ENCODE measurements at places on chromosomes 13 and 19.

- DNase-seq: no peak
These were observed 5.0 kb downstream of the SGTA start for GRCh38 chr19:2777952-2778683.

GRCh38 chr19:17074634-17075034, 618 bp downstream of the HAUS8 start:
- DNase-seq: no peak

GRCh38 chr13:85298387-85298924, 500.8 kb downstream of the SLITRK6 start:
- peak; percentile 36 for DNase-seq

GRCh38 chr19:42628411-42629140, 33.9 kb upstream of the CEACAM8 start:
- no peak for DNase-seq

GRCh38 chr19:51501594-51502263, at the start of gene SIGLEC12:
TSS of gene SIGLEC12 (minus strand) at chr19:51501800. CDS start at chr19:51501733, 67 bp downstream.
- DNase-seq: no peak

DNA sequence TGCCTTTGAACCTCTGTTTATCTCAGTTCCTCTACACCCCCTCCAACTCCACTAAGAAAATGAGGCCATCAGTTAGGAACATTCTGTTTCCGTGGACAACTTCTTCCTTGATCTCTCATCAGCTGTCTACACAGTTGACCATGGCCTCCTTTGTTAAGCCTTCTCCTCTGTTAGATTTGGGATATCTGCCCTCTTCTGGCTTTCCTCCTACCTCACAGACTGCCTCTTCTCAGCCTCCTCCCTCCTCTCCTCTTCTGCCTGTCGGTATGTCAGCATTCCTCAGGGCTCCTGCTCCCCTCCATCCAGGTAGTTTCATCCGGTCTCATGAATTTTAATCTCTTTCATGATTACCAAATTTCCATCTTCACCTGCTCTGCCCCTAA, 454.9 kb downstream of the FOXO1 start:
- no peak for DNase-seq

GRCh38 chr13:109738298-109738746, 48.1 kb downstream of the IRS2 start:
- DNase-seq: no peak

GRCh38 chr19:28394725-28395124, 818.2 kb downstream of the UQCRFS1 start:
- DNase-seq: no peak

- DNase-seq: no peak
These were observed 151.6 kb downstream of the ZIC5 start for GRCh38 chr13:99819967-99820366.

GRCh38 chr19:30719999-30720345, 347.8 kb downstream of the ZNF536 start:
- DNase-seq: no peak

GRCh38 chr13:102589301-102589822, 7.4 kb upstream of the TPP2 start:
- DNase-seq: no peak

DNA sequence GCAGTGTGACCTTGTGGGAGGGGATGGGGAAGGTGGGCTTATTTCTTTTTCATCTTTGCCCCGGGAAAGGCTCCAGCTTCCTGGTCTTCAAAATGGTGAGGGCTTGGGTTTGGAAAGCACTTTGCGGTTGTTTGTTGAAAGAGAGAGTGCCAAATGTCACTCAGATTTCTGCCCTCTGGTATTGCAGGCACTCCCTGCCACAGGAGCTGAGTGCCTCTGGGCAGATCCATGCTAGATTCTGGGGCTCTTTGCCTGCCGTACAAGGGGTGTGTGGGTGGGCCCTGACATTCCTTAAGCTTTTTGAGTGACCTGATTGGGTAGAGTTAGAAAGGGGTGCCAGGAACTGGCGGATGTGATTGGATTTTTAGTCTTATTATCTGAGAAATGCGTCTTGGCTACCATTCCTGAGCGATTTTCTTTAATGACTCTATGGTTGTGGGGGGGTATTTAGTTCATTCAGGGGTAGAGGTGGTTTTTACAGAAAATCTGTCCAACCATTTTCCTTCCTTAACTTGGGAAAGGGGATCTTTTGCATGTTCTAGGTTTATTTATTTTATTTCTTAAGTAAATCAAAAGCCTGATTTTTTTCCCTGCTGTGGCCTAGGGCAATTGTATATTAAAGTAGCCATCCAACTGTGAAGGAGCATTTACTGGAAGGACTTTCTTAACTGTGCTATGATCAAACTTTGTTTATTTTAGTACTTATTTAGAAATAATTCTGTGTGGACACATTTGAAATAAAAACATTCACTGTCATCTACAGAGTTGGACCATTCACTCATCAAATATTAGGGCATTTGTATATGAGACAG, 3.2 kb downstream of the ARHGAP35 start:
- peak; percentile 38 for DNase-seq

DNA sequence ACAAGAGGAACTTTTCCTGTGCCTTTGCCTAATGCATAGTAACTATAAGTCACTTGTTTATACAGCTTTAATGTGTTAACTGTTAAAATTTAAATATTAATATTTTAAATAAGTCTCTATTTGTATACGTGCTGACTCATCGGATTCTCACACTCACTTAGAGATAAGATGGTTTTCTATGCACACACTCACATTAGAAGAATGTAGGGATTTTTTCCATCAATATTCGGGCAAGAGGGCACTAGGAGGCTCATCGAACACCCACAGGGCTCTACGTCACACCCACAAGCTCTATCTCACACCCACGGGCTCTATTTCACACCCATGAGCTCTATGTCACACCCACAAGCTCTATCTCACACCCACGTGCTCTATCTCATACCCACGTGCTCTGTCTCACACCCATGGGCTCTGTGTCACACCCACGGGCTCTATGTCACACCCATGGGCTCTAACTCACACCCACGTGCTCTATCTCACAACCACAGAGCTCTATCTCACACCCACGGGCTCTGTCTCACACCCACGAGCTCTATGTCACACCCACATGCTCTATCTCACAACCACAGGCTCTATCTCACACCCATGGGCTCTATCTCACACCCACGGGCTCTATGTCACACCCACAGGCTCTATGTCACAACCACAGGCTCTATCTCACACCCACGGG, 73.4 kb downstream of the COL4A2 start:
- DNase-seq: no peak

DNA sequence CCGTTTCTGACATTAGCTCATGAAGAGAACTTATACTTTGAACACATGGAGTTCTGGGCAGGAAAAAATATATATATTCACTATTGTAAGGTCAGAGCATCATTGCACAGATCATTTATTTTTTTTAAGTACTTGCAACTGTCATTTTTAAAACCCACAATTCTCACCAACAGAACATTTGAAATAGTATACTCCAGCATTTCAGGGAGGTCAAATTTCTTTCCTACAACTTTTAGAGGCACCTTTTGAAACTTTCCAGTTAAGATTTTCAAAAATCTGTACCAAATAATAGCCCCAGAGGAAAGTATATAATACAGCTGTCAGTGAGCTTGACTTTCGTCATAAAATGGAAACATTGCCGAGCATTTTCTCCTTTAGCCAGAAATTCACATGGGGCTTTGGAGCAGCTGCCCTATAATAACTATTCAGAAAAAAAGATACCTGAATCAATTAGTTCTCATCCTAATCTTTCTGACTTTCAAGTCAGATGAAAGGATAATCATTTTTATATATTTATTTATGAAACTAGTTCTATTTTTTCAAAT, 10.9 kb downstream of the KCTD12 start:
- DNase-seq: no peak

DNA sequence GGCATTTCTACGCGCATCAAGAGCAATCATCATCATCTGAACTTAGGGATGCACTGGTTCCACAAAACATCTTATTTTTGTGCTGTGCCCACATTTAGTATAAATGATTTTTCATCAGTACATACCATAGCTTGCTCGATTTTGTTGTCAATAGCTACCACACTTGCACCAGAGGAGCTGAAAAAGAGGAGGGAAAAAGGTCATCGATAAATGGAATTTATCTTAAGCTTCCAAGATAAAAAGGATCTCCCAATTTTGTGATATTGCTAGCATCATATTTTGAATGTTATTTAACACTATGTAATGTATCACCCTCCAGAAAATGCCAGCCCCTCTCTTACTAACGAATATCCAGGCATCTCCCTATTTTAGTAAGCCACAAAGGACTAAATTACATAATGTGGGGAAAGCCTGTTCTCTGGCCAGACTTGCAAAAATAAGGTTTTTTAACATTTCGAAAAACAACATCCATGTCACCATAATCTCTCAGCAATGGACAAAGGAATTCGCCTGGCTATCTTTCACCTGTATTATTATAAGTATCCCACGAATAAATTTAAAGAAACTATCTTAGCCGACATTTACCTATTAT, 62.4 kb downstream of the SERP2 start:
- no peak for DNase-seq

GRCh38 chr19:2014731-2015607, 545 bp downstream of the BTBD2 start:
- DNase-seq: no peak

- DNase-seq: no peak
These were observed 886 bp downstream of the MFSD12 start for GRCh38 chr19:3556423-3556977.

DNA sequence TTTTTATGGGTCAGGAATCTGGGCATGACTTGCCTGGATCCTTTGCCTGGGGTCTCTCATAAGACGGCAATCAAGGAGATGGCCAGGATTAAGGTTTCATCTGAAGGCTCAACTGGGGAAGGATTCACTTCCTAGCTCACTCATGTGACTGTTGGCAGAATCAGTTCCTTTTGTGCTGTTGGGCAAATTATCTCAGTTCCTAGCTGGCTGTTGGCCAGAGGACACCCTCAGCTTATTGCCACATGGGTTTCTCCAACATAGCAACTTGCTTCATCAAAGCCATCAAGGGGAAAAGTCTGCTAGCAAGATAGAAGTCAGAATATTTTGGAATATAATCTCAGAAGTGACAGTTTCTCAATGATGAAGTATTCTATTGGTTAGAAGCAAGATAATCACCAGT, 12.2 kb upstream of the EVI5L start:
- DNase-seq: no peak

DNA sequence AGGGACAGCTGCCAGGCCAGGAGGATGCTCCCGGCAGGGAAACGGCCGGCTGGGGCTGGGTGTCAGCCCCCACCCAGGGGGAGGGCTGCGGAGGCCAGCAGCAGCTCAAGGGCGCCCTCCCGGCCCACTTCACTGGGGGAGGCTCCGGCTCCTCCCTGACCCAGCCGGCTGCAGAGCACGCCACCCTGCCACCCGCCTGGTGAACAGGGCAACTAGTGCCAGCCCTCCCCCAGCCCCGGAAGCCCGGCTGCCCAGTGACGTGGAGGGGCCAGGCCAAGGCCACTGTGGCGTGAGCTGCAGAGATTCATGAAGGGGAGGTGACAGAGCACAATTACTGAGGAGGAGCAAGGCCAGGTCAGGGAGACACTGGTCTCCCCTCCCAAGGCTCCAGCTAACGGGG, 14.7 kb downstream of the REXO1 start:
- no peak for DNase-seq

GRCh38 chr13:94673851-94674250, 38.5 kb downstream of the SOX21 start:
- DNase-seq: no peak

DNA sequence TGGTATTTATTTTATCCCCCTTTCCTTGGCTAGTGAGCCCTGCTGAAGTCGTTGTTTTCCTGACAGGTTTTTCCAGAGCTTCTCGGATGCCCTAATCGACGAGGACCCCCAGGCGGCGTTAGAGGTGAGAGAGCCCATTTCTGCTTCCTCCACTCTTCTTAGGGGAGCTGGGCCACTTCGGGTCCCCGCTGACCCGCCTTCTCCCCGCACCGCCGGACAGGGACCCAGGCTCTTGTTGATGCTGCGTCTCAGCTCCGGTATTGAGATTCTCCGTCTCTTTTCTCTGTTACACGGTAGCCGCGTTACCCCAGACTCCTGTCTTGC, 306 bp downstream of the SUGT1 start:
- DNase-seq: no peak

- DNase-seq: no peak
These were observed 123.2 kb upstream of the SLC7A1 start for GRCh38 chr13:29718694-29719093.

DNA sequence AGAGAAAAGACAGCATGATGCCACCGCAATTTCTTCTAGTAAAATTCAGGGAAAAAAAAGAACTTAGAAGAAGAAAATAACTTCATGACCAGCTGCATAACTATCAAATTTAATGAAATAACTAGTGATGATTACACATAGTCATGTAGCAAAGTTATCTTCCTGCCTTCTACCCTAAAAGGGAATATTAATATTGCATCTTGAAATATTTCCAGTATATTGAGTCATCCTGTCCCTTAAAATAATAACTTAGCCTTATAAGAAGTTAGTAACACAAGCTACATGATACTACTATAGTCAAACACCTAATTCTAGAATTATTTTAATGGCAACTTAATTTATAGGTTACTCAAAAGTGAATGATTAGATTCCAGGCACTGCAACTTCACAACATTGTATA, 289.2 kb downstream of the KLF12 start:
- no peak for DNase-seq

GRCh38 chr13:90719461-90719860, 628.0 kb upstream of the MIR17HG start:
- no peak for DNase-seq

GRCh38 chr13:40558656-40559055, 107.8 kb downstream of the FOXO1 start:
- DNase-seq: no peak

DNA sequence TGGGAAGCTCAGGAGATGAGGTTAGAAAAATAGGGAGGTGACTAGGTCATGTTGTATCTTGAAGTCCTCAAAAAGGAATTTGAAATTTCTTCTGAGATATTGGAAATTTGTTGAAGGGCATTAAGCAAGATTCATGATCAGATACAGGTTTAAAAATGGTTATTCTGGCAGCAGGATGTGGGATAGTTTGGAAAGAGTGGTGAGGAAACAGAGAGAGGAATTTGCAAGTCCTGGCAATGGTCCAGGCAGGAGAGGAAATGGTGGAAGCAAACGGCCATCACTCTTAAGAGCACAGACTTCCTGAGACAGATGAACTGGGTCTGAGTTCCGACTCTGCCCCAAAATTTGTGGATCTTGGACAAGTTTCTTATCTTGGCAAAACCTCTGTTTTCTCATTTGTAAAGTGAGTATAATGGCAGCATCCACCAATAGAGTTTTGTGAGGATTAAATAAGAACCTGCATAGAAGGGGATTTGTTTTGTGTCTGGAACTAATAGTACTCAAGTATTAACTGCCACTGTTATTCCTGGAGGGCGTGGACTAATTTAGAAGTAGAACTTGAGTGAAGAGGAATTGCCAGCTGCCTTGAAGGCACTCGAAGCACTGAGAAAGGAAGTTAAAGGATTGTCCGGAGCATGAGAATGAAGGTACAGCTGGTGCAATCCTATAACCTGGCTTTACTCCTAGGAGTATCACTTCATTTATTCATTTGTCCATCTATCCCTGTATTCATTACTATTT, 99.6 kb downstream of the CCNA1 start:
- DNase-seq: no peak

DNA sequence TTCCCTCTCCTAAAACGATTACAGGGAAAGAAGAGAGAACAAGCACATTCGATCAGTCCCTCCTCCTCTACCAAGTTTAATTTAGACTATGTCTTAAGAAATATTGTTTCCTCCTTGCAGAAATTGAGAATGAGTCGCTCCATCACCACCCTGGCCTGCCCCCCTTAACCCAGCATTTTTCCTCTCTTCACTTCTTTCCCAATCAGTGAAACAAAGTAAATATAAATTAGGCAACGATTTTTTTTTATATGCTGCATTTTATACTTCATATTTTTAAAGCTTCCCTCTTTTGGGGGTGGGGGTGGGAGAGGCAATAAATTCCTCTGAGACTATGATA, 300.0 kb downstream of the SPRY2 start:
- no peak for DNase-seq

- DNase-seq: no peak
These were observed 133.8 kb downstream of the PDS5B start for GRCh38 chr13:32720026-32720425.

Measured in HFF-Myc (cell line).